ENCODE measurements at places on chromosomes 12 and 14.

DNA sequence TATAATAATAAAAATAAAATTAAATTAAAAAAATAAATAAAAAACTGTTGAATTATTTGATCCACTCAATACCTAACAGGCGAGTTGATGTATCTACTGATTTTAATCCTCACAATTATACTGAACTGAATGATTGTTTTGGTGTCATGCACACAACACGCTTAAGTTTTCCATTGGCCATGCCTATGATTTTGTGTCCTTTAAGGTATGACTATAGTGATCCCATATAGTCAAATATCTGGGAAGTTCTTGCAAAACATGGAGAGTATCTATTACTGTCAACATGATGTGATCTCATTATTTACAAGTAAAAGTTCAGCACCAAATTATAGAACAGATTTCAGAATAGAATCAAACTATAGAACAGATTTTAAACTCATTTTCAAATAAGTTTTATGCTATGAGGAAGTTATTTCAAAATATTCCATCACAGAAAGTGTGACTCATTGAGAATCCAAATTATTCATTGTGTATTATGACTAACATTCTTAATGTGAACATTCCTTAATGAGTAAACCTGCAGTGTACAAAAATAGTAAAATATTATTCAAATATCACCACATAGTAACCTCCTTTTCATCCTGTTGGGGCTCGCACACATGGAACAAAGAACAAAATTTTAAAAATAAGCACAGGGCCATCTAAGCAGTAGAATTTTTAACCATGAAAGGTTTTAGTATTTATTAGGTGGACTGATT, 190.4 kb downstream of the SLC25A21 start:
- no peak for DNase-seq

- no peak for DNase-seq
These were observed 1050.0 kb downstream of the GALC start for GRCh38 chr14:86942936-86943335.

- no peak for DNase-seq
These were observed 61.4 kb upstream of the TUNAR start for GRCh38 chr14:95815226-95815690.

DNA sequence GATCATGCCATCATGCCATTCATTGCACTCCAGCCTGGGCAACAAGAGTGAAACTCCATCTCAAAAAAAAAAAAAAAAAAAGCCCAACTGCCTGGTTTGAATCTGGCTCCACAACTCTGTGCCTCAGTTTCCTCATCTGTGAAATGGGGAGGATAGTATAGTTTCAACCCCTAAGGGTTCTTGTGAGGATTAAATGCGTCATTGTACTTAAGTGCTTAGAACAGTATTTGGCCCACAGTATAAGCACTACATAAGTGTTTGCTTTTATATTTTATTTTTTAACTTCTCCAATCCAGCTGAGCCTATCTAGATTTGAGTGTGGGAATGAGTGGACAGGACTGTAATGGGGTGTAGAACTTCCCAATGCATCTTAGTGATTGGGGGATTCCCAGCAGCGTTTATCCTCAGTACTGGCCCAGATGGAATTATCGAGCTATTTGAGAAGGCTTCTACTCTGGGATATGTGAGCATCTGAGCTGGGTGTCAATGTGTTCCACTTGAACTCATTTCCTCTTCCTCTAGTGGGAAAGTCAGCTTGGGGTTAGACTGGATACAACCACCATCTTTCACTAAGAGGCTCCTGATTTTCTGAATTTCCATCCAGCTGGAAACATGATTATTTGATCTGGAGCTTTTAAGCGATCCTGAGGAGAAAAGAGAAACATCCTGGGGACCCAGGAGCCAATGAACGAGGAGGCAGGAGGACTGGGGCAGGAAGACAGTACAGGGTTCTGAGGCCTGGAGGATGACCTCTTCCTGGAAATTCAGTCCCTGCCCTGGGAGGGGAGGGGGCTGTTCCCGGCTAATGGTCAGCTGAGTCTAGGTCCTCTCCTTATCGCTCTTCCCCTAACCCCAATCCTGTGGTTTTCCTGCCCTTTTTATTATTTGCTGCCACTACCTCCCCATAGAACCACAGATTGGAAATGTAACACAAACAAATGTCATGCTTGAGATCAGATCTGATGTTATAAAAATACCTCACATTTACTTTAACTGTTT, 9.3 kb upstream of the ESPL1 start:
- DNase-seq: no peak

DNA sequence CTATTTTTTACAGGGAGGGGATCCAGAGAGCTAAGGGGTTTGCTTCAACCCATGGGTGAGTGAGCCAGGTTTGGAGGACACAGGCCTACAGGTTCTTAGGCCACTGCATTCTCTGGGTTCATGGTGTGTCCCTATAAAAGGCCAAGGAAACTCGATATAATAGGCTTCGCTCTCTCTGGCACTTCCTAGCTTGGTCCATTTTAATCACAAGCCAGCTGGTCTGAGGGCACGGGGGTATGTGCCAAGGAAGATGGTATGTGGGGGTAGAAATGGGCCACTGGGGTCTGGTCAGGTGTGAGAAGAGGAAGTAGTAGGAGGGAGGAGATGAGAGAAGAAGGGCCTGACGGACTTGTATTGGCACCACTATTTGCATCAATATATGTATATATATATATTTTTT, 4.9 kb downstream of the ETV6 start:
- no peak for DNase-seq

- DNase-seq: peak; percentile 10
These were observed 13.8 kb downstream of the NFKBIA start for GRCh38 chr14:35390577-35391387.

- DNase-seq: no peak
These were observed 20.9 kb upstream of the APPL2 start for GRCh38 chr12:105256921-105257320.

GRCh38 chr12:107318556-107318805, 225.1 kb upstream of the CRY1 start:
- no peak for DNase-seq
